ENCODE measurements at places on chromosomes 6 and 20.

DNA sequence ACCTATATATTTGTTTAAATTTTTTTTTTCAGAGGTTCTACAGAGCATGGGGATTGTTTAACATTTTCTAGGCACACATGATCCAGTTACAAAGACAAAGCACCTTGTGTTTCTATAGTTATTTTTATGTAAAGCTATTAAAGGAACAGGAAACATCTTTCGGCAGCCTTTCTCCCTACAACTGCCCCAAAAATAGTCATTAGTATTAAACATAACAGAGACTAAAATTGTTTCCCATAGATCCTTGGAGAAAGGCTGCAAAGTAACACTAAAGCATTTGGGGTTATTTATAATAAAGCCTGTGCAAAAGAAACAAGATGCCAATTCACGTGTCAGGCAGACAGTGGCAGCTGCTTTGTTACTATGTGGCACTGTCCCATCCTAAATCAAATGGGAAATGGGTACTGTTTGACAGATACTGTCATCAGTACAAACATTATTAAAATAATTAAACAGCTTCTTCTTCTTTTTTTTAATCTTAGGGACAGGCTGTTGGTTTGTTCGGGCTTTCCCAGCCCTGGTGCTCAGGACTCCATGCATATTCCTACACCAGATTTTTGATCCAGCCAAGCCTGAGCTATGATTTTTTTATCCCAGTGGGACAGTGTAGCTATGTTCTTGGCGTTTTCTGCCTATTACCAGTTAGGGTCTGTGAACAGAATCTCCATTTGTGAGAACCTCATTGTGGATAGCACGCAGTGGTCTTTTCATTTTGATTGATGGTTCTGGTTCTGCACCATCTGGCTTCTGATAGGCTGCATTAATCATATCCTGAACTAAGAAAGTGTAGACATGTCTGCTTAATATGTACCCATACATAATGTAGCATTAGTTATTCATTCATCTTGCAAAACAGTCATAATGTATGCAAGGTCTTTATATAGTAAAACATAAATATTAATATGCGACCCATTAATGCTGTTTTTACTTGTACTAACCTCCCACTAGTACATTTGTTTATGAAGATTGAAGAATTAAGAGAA, 460.4 kb upstream of the SOX4 start:
- DNase-seq: no peak

- no peak for DNase-seq
Observed at GRCh38 chr6:71457929-71458328, 169.3 kb downstream of the OGFRL1 start.

DNA sequence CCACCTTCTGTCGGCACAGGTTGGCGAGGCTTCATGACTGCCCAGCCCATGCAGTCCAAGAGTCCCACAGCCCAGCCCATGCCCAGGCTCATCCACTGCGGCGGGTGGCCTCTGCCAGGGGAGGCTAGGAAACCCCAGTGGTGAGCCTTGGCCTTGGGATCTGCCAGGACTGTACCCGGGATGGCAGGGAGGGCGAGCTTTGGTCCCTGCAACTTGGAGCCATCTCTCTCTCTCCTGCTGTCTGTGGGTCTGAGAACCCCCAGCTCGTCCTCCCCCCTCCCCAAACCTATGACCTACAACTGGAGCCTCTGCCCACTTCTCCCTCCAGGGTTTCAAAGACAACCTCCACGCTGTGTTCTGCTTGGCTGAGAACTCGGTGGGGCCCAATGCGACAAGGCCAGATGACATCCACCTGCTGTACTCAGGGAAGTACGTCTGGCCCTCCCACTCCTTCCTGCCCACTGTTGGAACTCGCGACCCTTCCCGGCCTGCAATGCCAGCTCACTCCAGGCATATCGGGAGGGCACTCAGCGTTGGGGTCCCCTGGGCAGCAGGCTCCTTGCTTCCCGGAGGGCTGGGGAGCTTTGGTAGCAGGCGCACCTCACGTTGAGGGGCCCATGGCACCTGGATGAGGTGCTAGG, 19.7 kb downstream of the NPEPL1 start:
- no peak for DNase-seq

GRCh38 chr6:125151700-125152099, 1.9 kb upstream of the TPD52L1 start:
- no peak for DNase-seq

DNA sequence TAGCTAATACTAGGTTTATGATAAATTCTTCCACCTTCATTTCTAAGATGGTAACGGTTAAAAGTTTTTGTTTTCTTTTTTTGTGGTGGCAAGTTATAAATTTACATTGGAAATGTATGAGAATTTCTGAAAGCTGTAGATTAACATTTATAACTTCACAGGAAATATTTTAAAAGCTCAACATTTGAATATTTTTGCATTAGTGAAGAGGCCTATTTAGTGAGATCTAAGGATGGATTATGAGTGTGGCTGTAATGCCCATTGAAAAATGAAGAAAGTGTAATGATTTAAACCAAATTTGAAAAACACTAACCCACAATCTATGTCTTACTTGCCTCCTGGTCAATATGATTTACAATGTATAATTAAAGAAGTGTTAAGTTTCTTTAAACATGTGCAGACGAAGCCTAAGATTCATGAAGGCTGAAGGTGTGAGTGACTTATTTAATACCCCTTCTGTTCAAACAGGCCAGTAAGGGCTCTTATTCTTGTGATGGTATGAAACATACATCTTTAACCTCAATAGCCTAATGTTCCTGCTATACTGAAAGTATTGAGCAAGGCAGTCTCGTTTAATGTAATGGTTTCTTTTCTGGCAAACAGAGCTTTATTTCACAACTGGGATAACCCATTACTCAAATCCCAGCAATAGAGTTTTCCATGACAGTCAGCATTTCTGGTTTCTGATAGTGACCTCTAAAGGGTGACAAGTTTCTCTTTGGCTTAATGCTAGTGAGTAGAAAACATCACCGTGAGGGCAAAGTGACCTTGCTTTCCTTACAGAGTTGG, 13.2 kb downstream of the HDGFL1 start:
- DNase-seq: no peak

DNA sequence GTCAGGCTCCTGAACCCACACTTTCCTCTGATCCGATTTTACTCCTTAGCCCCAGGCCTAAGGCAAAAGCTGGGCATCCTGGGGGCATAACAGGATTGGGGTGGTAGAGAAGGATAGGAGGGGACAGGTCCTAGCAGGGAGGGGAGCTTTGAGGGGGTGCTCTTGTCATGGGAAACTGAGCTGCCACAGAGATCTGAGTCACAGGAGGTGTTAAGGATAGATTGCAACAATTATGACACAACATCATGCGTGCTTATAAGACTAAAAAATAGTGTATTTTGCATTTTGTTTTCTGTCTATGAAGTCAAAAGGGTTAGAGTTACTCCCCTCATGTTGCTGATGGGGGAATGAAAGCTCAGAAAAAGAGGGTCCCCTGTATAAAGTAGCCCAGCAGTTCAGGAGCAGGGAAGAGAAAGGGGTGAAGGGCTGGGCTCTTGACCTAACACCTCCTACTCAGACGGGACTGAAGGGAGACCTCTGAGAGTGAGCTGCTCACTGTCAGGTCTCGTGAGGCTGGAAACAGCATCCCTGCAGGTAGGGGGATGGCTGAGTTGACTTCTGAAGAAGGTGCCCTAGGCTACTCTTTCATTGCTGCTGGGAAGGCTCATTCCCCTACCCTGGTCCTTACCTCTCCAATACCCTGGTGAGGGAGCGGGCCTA, 2.0 kb downstream of the GLP1R start:
- no peak for DNase-seq

DNA sequence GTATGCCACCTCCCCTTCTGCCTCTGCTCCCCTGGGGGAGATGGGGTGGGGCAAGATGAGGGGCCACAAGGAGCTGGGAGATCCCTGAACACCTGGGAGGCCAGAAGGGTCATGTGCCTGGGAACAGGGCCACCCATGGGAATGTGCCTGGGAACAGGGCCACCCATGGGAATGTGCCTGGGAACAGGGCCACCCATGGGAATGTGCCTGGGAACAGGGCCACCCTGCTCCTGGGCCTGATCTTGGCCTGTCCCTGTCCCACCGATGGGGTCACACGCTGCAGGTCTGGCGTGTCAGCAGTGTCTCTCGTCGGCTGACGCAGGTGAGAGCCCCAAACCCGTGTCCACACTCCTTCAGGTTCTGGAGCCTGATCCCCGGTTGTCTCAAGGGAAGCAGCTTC, 4.4 kb downstream of the RGS19 start:
- DNase-seq: no peak

DNA sequence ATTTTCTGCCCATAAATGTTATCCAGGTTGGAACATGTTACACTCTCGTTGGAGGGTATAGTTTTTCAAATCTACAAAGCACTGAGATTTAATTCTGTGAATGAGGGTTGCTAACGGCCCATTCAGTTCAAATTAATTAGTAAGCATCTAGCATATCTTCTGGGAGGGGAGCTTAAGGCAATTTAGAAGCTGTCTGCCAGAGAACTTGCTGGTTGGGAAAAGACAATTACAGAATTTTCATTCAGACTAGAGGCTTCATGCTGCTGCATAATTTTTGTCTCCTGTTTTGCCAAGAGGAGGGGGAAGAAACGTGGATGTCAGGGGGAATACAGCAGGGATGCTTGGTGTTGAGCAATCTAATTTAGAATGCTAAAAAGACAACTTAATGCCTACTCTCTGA, 268.3 kb upstream of the FAM83B start:
- DNase-seq: no peak

GRCh38 chr6:79373880-79374279, 139.4 kb upstream of the HMGN3 start:
- DNase-seq: no peak

DNA sequence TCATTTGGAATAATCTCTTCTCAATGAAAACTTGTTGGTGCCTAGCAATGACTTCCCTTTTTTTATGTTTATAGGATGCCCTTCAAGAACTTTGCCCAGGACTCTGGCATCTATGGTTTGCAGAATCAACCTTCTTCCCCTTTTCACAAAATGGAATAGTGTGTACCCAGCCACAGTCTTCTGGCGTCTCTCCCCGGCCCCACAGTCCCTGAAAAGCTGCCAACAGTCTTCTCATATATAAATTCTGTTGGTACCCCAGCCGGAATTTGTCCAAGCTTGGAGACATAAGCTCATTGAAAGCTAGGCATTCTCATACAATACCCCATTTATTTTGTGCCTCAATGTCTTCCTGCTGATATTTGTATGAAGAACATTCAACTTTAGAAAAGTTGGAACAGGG, 26.4 kb upstream of the MCM3 start:
- DNase-seq: no peak

GRCh38 chr6:20497216-20498040, 36.8 kb upstream of the CDKAL1 start:
- no peak for DNase-seq

DNA sequence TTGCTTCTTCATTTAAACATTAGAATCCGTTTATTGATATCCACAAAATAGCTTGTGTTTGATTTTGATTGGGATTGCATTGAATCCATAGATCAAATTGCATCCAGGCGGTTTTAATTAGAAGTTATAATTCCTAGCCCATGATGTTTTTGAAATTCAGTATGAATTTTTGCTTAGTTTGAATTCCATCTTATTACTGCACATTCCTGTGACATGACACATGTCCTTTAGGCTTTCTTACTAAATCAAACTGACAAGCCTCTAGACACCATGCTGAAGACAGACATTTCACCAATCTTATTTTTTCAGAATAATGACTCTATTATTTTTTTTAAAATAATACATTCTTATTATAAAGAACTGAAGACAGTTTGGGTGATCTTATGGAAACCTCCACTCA, 21.4 kb upstream of the PI16 start:
- no peak for DNase-seq

DNA sequence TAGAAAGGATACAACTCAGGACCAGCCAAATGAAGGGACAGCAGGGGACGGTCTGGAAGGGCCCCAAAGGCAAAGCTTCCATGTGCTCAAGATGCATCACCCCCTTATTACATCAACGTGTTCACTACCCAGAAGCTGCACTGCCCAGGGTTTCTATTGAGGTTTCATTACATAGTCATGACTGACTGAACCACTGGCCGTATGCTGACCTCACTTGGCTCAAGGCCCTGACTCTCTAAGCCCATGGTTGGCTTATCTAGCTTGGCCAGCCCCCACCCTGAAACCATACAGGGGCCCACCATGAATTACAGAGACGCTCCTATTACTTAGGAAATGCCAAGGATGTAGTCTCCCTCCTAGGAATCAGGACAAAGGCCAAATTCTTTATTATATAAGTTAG, 179.4 kb downstream of the FOXC1 start:
- no peak for DNase-seq

- no peak for DNase-seq
Observed at GRCh38 chr20:4216866-4217265, 201.5 kb upstream of the RNF24 start.

DNA sequence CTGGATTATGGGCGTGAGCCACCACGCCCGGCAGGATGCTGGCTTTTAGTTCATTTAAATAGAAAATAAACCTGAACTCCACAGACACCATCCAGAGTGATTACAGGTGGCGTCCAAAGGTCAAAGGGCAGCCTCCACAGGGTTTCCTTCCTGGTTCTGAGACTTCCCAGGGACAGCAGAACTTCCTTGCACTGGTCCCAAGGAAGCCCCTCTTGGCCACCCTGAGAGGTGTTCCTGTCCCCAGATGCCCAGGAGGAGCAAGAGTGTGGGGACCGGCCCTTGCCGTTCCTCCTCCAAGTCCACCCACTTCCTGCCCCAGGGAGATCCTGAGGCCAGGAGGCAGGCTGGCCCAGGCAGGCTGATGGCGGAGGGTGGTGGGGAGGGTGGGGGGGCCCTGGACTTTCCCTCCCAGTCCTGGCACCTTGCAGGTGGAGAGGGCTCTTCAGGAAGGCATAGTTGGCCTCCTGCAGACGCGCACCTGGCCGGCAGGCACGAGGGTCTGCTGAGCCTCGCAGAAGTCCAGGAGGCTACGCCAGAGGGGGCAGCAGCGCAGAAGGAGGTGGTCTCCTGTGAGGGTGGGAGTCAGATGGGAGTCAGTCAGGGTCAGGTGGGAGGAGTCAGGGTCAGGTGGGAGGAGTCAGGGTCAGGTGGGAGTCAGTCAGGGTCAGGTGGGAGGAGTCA, 5.0 kb downstream of the FNDC11 start:
- no peak for DNase-seq

- DNase-seq: no peak
Observed at GRCh38 chr6:158040804-158041347, 59.2 kb downstream of the SYNJ2 start.

DNA sequence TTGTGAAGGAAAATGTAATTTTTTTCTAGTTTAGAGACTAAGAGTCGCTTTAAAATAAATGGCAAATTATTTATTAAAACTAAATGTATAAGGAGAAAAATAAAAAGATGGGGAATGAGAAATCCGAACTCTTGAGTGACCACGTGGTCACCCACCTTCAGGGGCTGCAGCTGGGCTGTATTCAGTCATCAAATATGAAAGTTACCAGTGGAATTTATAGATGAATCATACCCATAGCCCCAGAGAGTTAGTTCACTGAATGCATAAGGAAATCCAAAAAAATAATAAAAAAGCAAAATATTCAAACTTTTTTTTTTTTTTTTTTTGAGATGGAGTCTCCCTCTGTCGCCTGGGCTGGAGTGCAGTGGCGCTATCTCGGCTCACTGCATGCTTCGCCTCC, 947.7 kb upstream of the ADGRB3 start:
- DNase-seq: no peak

Data from uterus (tissue), 4 donors.